ENCODE measurements at places on chromosomes 13 and 19.

- DNase-seq: no peak
Observed at GRCh38 chr13:26978081-26978860, 193.3 kb downstream of the USP12 start.

DNA sequence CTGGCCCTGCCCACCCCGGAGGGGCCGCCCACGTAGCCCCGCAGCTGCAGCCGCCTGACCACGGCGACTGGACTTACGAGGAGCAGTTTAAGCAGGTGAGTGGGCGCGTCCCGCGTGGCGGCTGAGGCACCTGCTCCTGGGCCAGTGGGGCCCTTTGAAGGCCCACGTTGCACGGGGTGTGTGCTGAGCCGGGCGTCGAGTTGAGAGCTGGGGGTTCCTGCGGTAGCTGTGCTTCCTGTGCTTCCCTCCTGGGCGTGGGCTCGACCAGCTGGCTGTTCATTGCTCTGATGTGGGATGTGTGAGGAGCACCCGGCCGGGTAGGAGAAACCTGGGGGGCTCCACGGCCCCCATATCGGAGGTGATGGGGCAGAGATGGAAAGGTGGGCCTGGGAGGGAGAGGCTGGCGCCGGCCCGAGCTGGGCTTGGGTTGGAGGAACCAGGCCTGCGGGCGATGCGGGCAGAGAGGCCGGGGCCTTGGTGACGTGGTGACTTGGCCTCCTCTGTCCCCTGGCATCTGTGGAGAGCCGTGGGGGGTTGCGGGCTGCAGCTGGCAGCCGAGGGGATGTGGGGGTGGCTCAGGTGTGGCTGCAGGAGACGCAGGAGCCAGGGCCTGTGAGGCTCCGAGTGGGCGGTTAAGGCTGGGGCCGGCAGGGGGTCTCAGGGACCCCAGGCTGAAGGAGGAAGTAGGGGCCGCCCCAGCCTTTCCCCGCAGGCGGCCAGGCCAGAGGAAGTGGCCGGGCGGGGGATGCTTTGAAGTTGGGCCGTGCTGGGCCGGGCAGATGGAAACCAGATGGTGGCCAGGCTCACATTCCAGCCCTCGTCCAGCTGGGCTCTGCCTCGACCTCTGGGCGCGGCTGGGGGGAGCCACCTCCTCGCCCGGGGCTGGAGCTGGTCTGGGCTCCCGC lies 7.1 kb downstream of the ARID3A start:
- DNase-seq: no peak

- DNase-seq: no peak
Observed at GRCh38 chr13:44629465-44630183, 53.5 kb upstream of the TSC22D1 start.

GRCh38 chr19:11861301-11861700 lies 12.8 kb downstream of the ZNF439 start:
- DNase-seq: no peak

DNA sequence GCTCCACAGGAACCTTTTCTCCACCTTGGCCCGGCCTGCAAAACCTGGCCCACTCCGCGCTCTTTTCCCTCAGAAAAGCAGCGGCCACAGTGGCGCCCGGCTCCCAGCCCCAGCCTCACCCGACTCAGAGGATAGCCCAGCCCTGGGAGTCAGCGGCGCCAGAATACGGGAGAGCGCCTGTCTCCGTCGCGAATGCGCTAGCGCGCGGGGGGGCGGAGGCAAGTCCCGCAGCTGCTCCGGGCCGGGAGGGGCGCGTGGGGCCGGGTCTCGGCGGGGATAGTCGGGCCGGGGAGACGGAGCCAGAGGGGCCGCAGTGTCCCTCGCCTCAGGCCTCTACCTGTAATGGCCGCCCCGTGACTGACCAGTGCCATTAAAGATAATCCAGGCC lies at the start of gene ZFP30:
Gene ZFP30 (minus strand): TSS at position 165 of the 388 bp plus-strand sequence. CDS start 7,643 bp downstream, outside the sequence.
- peak; percentile 88 for DNase-seq

GRCh38 chr13:41054212-41054877 lies 7.0 kb upstream of the WBP4 start:
- peak; percentile 28 for DNase-seq

DNA sequence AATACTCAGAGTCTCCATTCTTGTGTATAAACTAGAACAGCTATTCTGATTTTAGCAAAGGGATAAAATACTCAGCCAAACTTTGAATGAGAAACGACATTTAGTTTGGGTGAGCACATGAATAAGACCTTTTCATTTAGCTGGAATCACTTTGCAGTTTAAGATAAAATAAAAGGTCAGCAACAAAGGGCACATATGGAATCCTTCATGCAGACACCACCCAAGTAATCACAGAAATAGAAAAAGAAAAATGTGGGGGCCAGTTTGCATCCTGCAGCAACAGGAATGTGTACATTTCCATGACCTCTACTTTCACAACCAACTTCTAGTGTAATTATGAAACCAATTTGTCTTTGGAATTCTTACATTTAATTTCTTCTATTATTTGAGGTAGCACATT lies 1637.4 kb downstream of the PCDH9 start:
- DNase-seq: no peak

DNA sequence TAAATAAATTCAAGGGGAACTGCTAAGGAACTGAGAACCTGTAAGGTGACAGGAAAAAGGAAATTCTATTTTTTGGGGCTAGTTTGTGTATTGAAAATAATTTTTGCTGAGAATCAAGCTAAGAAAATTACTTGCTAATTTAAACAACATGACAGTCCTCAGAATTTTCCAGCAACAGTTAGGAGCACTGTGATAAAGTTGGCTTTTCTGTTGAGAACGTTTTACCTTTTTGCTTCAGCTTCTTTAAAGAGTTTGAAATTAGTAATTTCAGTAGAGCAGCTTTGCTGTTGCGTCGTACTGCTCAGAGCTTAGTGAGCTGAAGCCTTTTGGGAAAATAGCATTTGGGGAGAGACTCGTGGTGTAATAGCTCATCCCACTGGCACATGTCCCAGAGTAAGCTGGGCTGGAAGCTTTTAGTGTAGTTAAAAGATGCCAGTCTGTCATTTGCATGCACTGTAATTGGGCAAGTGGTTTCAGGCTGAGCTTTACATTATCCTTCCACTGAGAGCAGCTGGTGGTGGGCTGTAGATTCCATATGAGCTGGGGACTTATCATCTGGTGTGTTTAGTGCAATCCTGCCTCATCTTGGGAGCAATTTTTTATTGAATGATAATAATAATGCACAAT lies 69.8 kb downstream of the LRCH1 start:
- DNase-seq: no peak

DNA sequence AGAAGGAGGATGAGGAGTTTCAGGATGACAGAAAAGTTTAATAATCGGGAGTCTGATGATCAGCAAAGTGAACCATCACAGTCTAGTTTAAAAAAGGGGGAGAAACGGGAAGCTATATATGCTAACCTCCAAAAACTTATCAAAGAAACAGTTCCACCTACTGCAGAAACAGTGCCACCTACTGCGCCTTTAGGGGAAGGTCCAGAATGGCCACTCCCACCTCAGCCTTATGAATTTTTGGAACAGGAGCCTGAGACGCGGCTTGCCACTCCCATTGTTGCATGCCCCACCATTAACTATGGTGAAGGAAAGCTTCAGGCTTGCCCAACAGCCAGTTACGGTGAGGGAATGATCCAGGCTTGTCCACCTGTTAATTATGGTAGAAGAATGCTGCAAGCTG lies 929.0 kb downstream of the SLITRK6 start:
- peak; percentile 32 for DNase-seq

GRCh38 chr13:53778937-53779336 lies 750.3 kb downstream of the OLFM4 start:
- DNase-seq: no peak

- peak; percentile 47 for DNase-seq
Observed at GRCh38 chr19:10760273-10760944, 42.5 kb downstream of the DNM2 start.

DNA sequence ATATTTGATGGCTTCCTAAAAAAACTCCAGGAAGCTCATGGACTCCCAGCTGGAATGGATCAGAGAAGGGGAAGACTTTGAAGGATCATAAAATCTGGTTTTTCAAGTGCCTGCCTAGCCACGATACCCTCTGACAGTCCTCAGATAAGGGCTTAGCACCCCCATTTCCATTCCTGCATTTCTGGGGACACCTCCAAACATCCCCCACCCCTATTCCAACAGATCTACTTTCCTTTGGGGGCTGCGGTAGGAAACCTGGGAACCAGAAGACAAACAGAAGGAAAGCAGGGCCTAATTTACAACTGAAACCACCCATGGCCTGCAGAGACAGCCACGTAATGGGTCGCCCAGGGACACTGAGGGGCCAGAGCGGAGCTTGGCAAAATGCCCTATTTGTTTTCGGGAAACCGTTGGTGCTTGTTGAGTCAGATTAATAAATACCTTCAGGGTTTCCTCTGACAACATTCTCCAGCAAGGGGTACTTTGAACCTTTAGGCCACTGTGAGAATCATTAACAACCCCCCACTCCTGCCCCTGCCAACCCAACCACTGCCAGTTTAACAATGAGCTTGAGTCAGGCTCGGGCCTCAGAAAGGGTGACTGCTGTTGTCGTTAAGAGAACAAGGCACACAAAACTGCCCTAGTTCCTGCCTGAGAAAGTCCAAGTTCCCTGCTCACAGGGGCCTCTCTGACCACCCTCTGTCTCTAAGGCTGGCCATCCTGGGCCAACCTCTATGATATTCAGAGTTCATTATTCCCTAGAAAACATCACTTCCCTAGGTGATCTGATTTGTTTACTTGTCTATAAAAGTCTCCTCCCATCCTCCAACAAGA lies 23.5 kb downstream of the RHPN2 start:
- no peak for DNase-seq

DNA sequence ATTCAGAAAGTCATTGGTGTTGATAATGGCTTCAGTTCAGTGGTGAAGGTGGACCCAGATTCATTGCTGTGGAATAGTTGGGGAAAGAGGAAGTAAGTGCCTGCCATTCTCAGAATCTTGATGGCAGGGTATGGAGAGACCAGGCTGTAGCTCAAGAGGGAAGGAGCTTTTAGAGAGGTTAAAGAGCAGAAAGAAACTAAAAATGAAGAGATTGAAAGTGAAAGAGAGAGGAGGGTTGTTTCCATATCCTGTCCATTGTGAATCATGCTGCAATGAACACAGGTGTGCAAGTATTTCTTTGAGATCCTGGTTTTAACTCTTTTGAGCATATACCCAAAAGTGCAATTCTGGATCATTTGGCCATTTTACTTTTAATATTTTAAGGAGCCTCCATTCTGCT lies 12.5 kb downstream of the GJB6 start:
- no peak for DNase-seq

GRCh38 chr13:97521726-97522125 lies 87.8 kb downstream of the RAP2A start:
- DNase-seq: no peak

- no peak for DNase-seq
Observed at GRCh38 chr13:38180126-38180525, 169.5 kb upstream of the UFM1 start.

GRCh38 chr19:57362419-57362818 lies 932 bp upstream of the TRAPPC2B start:
- DNase-seq: no peak

GRCh38 chr13:87084192-87084591 lies 587.0 kb upstream of the SLITRK5 start:
- DNase-seq: no peak

DNA sequence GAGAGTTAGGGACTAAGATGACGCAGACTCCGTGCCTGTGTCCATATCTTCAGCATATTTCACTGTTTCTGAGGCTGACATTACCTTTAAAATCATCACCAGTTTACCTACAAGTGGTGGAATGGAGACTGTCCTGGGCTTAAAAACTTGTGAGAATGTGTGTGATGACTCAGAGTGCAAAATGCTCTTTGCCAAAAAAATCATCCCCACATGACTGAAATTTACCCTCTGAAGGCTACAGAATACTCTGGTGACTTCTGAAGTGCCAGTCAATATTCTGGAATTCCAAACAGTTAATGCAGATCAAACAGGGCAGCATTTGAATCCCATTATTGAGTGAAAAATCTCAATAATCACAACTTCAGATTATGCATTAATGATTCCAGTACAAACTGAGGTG lies 901.4 kb downstream of the EFNB2 start:
- no peak for DNase-seq

GRCh38 chr13:65926750-65927171 lies 1303.4 kb downstream of the PCDH9 start:
- DNase-seq: no peak

DNA sequence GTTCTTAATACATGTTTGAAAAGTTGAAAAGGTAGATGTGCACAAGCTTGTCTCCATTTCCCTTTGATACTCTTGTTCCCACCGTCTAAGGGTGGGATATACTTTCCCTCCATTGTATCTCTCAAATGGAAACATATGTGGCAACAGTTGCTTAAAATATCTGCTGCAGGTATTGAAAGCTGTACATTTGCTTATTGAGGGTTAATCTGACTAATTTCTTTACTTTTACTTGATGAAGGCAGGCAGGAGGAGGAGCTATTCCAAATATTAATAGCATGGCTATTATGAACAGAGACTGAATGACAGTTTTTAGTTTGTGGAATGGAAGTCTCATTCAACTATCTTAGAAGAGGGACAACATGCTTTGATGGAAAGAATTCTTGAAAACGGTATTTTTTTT lies 103.8 kb downstream of the SLC10A2 start:
- no peak for DNase-seq

DNA sequence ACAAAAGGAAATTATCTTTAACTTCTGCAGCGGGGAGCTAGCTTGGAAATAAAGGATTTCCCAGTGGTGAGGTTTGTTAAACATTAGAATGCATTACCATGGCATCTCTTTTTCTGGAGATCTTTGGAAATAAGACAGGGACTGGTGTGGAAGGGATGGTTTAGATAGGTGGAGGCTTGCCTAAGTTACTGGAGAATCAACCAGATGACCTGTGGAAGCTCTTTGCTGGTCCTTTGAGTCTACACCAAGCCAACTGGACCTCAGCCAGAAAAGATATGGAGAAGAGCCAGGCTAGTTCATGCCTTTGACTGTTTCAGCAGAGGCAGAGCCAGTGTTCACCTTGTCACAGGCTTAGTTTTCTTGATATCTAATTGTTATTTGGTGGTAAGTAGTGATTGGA lies 134.7 kb downstream of the KCNRG start:
- DNase-seq: no peak

GRCh38 chr19:1307320-1307719 lies 21.6 kb downstream of the EFNA2 start:
- no peak for DNase-seq

- no peak for DNase-seq
Observed at GRCh38 chr13:67792151-67792676, 562.1 kb upstream of the PCDH9 start.

GRCh38 chr13:72218966-72219365 lies 352.0 kb upstream of the DACH1 start:
- no peak for DNase-seq

GRCh38 chr13:23740002-23740401 lies 149.2 kb downstream of the MIPEP start:
- DNase-seq: no peak

DNA sequence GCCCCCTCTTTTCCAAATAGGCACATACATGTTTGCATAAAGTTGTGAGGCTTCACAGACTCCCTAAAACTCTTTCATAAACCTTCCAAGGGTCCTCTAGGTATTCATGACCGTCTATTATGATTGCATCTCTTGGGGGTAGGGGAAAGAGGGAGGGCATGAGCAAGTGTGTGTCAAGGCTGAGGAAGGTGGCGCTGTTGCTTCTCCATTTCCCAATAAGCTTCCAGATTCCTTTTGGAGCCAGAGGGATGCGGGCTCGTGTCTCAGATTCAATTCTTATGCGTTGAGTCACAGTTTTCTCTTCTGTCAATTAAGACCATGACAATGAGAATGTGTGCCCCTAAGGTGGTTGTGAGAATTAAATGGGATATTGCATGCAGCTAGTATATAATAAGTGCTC lies 51.0 kb upstream of the CYP2A7 start:
- peak; percentile 25 for DNase-seq

Data from HEK293T (cell line).